ENCODE measurements at places on chromosomes 3 and 15. TPM values are rescaled to one million over a fixed set of nuclear protein-coding genes. Genes with fewer than 3 reads are reported as not detected.

DNA sequence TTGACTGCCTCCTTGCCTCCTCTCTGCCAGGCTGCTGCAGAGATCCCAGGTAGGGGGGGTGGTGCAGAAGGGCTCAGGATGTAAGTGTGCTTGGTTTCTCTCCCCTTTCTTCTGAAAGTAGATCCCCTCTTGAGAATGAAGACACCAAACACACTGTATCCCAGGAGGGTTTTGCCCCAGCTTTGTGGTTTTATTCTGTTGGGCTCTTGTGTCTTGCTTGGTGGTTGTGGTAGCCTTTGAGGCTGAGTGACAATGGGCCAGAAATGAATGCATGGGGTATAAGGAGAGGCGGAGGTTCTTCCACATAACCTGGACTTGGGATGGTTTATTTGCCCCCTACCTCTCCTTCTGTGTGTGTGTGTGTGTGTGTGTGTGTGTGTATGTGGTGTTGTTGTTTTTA lies 5.7 kb downstream of the PDIA5 start:
- H3K27ac ChIP-seq: no peak overlapping the region
- H3K4me1 ChIP-seq: peaks cover 27% of the 10 kb centered on the region
- DNase-seq: no peak

GRCh38 chr15:35064576-35065190 lies 20.4 kb downstream of the NANOGP8 start:
- no peaks in the 10 kb centered on the region for H3K36me3 ChIP-seq
- H3K27me3 ChIP-seq: peaks cover 2% of the 10 kb centered on the region
- no peak for DNase-seq
- H3K4me1 ChIP-seq: no peaks in the 10 kb centered on the region
- H3K4me3 ChIP-seq: no peak overlapping the region

GRCh38 chr3:63279005-63279841 lies 1.1 kb downstream of the SYNPR start:
- no peak for DNase-seq
- no peaks in the 10 kb centered on the region for H3K36me3 ChIP-seq
- H3K27me3 ChIP-seq: peaks cover 8% of the 10 kb centered on the region
- H3K27ac ChIP-seq: no peak overlapping the region

DNA sequence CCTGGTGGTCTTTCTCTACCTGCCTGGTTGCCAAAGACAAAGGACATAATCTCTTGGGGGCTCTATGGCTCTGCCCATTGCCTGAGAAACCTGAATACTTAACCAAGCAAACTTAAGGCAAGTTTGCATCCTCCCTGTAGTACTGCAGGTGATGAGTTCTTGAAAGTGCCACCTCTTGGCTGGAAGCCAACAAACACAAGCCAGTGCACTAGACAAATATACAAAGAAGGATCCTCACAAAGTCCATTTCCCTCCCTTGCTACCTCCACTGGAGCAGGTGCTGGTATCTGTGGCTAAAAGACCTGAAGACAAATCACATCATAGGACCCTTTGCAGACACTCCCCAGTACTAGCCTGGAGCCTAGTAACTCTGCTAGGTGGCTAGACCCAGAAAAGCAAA lies 772.3 kb downstream of the SI start:
- no peaks in the 10 kb centered on the region for H3K4me1 ChIP-seq
- DNase-seq: no peak
- H3K4me3 ChIP-seq: no peak overlapping the region
- H3K36me3 ChIP-seq: no peaks in the 10 kb centered on the region
- H3K27ac ChIP-seq: no peak overlapping the region

GRCh38 chr15:72060687-72061250 lies 57.2 kb downstream of the MYO9A start:
- no peak for DNase-seq
- H3K36me3 ChIP-seq: no peaks in the 10 kb centered on the region
- H3K27ac ChIP-seq: no peak overlapping the region
- H3K27me3 ChIP-seq: no peaks in the 10 kb centered on the region
- no peak overlapping the region for H3K4me3 ChIP-seq
- peaks cover 3% of the 10 kb centered on the region for H3K4me1 ChIP-seq

- peak; percentile 27 for DNase-seq
- H3K4me1 ChIP-seq: peaks cover 34% of the 10 kb centered on the region
- no peaks in the 10 kb centered on the region for H3K36me3 ChIP-seq
- no peaks in the 10 kb centered on the region for H3K27me3 ChIP-seq
- no peak overlapping the region for H3K4me3 ChIP-seq
Measured at GRCh38 chr3:11494131-11494916, 149.4 kb downstream of the VGLL4 start.

DNA sequence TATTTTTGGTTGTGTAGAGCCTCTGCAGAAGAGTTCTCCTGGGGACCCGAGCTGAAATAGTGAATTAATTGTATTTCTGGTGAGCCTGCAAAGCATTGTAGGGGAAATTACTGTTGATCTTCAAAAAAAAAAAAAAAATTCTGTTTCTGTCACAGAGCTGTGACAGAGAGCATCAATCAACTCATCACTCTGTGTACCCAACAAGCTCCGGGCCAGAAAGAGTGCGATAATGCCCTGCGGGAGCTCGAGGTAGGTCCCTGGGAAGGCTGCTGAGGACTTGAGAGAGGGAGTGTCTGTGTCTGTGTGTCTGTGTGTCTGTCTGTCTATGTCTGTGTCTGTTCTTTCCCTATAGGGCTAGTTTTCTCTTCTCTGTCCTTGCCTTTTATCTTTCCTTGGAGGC lies 294.4 kb upstream of the TPM1 start:
- H3K27ac ChIP-seq: no peak overlapping the region
- no peak overlapping the region for H3K4me3 ChIP-seq
- no peaks in the 10 kb centered on the region for H3K36me3 ChIP-seq
- no peak for DNase-seq
- H3K4me1 ChIP-seq: no peaks in the 10 kb centered on the region

GRCh38 chr3:178439504-178439903 lies 96.7 kb upstream of the KCNMB2 start:
- no peaks in the 10 kb centered on the region for H3K36me3 ChIP-seq
- no peak overlapping the region for H3K4me3 ChIP-seq
- H3K27ac ChIP-seq: no peak overlapping the region
- no peaks in the 10 kb centered on the region for H3K27me3 ChIP-seq
- H3K4me1 ChIP-seq: no peaks in the 10 kb centered on the region

DNA sequence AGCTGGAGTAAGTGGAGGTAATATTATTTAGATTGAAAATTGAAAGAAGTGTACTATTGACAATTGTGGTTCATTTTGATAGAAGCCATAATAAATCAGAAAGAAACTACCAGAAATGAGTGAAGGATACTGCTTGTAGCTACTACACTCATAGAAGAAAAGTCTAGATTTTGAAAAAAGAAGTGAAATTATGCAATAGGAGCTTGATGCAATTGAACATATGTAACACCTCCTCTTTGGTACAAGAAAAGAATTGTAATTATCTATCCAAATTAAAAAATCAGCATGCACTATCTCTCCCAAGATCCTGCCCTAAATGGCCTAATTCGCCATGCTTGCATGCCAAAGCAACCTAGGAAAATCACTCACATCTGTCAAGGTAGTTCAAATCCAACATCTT lies 51.1 kb upstream of the CD200R1L start:
- H3K27me3 ChIP-seq: no peaks in the 10 kb centered on the region
- no peaks in the 10 kb centered on the region for H3K36me3 ChIP-seq
- no peak for DNase-seq

GRCh38 chr3:163450698-163451097 lies 1627.6 kb downstream of the SI start:
- no peak overlapping the region for H3K4me3 ChIP-seq
- no peaks in the 10 kb centered on the region for H3K27me3 ChIP-seq
- no peak overlapping the region for H3K27ac ChIP-seq
- no peak for DNase-seq
- H3K4me1 ChIP-seq: no peaks in the 10 kb centered on the region
- H3K36me3 ChIP-seq: no peaks in the 10 kb centered on the region

- H3K4me1 ChIP-seq: peaks cover 8% of the 10 kb centered on the region
- H3K27me3 ChIP-seq: no peaks in the 10 kb centered on the region
- H3K4me3 ChIP-seq: no peak overlapping the region
- no peaks in the 10 kb centered on the region for H3K36me3 ChIP-seq
- no peak overlapping the region for H3K27ac ChIP-seq
Measured at GRCh38 chr3:53171827-53172505, 11.0 kb downstream of the PRKCD start.

GRCh38 chr3:196486263-196486662 lies 17.3 kb downstream of the RNF168 start:
- DNase-seq: peak; percentile 10
- no peak overlapping the region for H3K4me3 ChIP-seq
- no peak overlapping the region for H3K27ac ChIP-seq
- peaks cover 21% of the 10 kb centered on the region for H3K36me3 ChIP-seq
- no peaks in the 10 kb centered on the region for H3K4me1 ChIP-seq

- no peaks in the 10 kb centered on the region for H3K27me3 ChIP-seq
- no peaks in the 10 kb centered on the region for H3K36me3 ChIP-seq
- H3K4me1 ChIP-seq: no peaks in the 10 kb centered on the region
- no peak overlapping the region for H3K4me3 ChIP-seq
- H3K27ac ChIP-seq: no peak overlapping the region
Measured at GRCh38 chr15:37031198-37031597, 69.2 kb downstream of the MEIS2 start.

- no peak overlapping the region for H3K27ac ChIP-seq
- no peak overlapping the region for H3K4me3 ChIP-seq
- no peak for DNase-seq
- no peaks in the 10 kb centered on the region for H3K4me1 ChIP-seq
Measured at GRCh38 chr15:76555247-76555646, 218.7 kb downstream of the ISL2 start.

- no peaks in the 10 kb centered on the region for H3K27me3 ChIP-seq
- H3K4me3 ChIP-seq: no peak overlapping the region
- H3K27ac ChIP-seq: no peak overlapping the region
- H3K4me1 ChIP-seq: peaks cover 12% of the 10 kb centered on the region
- H3K36me3 ChIP-seq: no peaks in the 10 kb centered on the region
- DNase-seq: peak; percentile 45
Measured at GRCh38 chr3:190384309-190384756, 3.6 kb upstream of the CLDN16 start.

DNA sequence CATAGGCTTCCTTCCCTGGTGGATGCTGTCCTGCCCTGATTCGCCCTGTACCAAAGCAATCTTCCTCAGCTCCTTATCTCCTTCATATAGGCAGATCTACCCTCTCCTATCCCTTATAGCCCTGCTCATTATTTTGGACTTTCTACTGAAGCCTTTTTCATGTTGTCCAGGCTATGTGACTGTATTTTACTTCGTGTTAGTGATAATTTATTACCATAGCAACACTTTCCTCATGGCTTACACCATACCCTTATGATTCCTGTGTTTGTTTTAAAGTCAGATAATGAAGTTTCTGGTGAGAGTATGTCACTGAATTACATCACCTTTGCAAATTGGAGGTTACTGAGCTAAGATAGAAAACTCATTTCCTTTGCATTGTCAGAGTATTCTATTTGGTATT lies 352.6 kb downstream of the NLGN1 start:
- DNase-seq: peak; percentile 75
- no peaks in the 10 kb centered on the region for H3K36me3 ChIP-seq
- H3K4me3 ChIP-seq: no peak overlapping the region

DNA sequence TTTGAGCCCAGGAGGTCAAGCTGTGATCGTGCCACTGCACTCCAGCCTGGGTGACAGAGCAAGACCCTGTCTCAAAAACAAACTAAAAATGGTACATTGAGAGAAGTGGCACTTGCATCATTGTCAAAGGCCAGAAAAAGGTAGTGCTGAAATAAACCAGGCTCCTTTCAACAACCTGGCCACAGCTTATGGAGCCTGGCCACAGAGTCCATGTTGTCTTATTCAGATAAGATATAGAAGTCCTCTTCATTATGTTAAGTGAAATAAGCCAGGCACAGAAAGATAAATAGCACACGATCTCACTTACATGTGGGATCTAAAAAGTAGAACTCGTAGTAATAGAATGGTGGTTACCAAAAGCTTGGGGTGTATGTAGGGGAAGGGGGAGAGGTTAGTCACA lies 34.8 kb downstream of the EMC4 start:
- no peak overlapping the region for H3K27ac ChIP-seq
- H3K4me1 ChIP-seq: no peaks in the 10 kb centered on the region
- no peaks in the 10 kb centered on the region for H3K27me3 ChIP-seq
- DNase-seq: no peak

GRCh38 chr3:128804811-128805155 lies 74.6 kb upstream of the ACAD9 start:
- no peak for DNase-seq
- peaks cover 29% of the 10 kb centered on the region for H3K4me1 ChIP-seq
- peaks cover 9% of the 10 kb centered on the region for H3K36me3 ChIP-seq
- peak overlapping the region; percentile 62 for H3K27ac ChIP-seq

DNA sequence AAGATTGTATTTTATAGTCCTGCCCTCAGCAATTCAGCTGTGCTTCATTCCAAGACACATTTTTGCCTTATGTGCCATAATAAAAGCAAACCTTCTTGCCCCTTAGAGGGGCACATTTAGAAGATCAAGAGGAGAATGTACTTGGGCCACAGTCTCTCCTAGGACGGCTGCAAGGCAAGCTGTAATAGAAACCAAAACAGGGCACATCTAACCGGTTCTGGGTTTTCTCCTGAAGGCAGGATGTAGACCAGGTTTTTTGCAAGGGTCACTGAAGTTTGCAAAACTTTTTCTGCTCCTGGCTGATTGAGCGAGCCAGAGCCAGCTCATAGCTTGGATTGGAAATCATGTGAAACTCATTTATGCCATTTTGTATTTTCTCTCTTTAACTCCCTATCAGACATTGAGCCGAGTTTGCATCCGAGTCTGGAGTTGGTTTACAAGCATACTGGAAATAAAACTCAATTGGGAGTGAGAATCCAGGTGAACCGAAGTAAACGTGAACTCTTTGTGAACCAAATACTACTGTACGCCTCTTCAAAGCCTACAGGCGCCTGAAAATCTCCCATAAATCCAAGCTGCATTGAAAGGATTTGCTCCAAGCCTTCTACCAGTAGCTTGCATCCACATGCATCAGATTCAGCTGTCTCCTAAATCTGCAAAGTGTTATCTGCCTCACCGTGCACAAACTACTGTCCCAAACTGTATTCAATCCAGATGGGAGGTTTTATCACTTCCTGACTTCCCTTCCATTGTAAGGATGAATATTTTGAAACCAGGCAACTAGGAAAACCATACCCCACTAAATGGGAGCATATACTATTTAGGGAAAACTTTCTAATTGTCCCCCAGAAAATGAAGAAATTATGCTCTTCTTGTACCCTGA lies 60.9 kb upstream of the TSC22D2 start:
- peaks cover 30% of the 10 kb centered on the region for H3K4me1 ChIP-seq
- no peak overlapping the region for H3K4me3 ChIP-seq
- H3K27ac ChIP-seq: no peak overlapping the region
- H3K36me3 ChIP-seq: no peaks in the 10 kb centered on the region
- no peak for DNase-seq

- DNase-seq: no peak
- peaks cover 2% of the 10 kb centered on the region for H3K36me3 ChIP-seq
- peaks cover 11% of the 10 kb centered on the region for H3K4me1 ChIP-seq
Measured at GRCh38 chr3:14150078-14150477, 25.2 kb downstream of the TMEM43 start.

Gene GOLGA8S
- 0.04 TPM for polyA plus RNA-seq

Gene PROS1
- 2.6 TPM for polyA plus RNA-seq

Gene HYKK
- polyA plus RNA-seq: 1.0 TPM

Gene RASGRF1
- 0.11 TPM for polyA plus RNA-seq

Gene PLAAT1
- polyA plus RNA-seq: 0.58 TPM

Gene YEATS2
- 31.0 TPM for polyA plus RNA-seq

Gene GCHFR
- polyA plus RNA-seq: 14.2 TPM

Gene KLHL40
- polyA plus RNA-seq: not detected

Gene SLC2A2
- not detected for polyA plus RNA-seq

Gene ABCF3
- polyA plus RNA-seq: 73.4 TPM

Gene NOX5
- polyA plus RNA-seq: 0.08 TPM

Gene BOC
- polyA plus RNA-seq: 0.10 TPM

Gene IGSF10
- polyA plus RNA-seq: not detected

Gene PCLAF
- polyA plus RNA-seq: 55.2 TPM

Gene SPSB4
- polyA plus RNA-seq: 0.06 TPM
